ENCODE measurements at places on chromosomes 7 and 10.

DNA sequence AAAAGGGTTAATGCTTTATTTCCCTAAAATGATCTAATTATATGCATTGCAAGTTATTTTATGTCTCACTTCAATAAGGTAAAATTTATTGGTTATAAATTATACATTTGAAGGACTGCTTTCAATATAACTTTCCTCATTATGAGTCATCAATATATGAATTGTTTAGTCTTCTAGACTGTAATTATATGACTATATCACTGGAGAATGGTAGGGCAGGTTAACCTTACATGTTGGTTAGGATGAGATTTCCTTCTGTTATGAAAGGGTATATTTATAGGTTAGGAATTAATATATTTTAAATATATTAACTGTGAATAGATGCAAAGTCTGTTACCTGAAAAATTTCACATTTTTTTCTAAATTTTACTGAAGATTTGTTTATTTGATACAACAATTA lies 406.4 kb upstream of the ETV1 start:
- no peak for DNase-seq

GRCh38 chr7:38428041-38428440 lies 154.6 kb upstream of the TARP start:
- DNase-seq: no peak

GRCh38 chr7:158375034-158375433 lies 212.6 kb downstream of the PTPRN2 start:
- DNase-seq: no peak

DNA sequence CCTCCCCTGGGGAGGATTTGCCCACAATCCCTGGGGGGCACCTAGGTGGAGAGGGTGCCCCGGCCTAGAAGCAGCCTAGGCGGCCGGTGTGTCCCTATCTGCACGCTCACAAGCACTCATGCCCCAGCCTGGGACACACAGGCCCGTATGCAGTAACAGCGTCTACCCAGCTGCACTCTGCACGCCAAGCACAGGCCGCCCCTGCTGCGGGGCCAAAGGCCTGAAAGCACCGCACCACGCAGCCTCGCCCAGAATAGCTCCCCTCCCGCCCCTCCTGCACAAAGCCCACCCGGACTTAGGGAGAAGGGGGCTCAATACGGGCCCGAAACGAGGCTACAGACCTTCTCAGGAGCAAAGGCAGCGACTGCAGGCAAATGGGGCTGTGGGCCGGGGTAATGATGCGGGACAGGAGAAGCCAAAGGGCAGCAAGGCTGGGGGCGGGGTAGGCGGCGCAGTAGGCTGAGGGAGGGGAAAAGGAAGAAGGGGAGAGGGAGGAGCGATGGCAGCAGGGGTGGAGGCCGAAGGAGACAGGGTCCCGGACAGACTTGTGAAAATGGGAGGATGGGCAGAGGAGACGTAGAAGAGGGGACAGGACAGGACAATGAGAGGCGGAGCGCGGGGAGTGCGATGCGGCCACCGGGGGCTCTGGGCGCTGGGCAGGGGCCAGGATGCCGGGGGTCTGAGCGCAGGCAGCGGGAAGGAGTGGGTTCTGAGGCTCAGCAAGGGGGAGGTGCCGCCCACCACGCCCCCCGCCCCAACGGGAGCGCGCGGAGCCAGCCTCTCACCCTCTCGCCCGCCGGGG lies 544 bp downstream of the GPRIN2 start:
- no peak for DNase-seq

- no peak for DNase-seq
Measured at GRCh38 chr10:126663880-126664279, 6.6 kb downstream of the C10orf90 start.

DNA sequence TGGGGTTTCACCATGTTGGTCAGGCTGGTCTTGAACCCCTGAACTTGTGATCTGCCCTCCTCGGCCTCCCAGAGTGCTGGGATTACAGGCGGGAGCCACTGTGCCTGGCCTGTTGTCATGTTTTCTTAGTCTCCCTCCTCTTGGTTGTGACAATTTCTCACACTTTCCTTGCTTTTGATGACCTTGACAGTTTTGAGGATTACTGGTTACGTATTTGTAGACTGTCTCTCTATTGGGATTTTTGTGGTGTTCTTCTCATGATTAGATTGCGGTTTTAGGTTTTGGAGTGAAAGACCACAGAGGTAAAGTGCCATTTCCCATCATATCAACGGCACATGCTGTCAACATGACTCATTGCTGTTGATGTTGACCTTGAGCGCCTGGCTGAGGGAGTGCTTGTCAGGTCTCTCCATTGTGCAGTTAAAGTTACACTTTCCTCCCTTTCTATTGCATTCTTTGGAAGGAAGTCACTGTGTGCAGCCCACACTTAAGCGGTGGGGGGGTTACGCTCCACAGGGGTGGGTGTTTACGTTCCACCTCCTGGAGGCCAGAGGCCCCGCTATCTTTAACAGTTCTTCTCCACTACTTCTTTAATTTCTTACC lies 10.8 kb downstream of the NEURL1 start:
- peak; percentile 100 for DNase-seq

DNA sequence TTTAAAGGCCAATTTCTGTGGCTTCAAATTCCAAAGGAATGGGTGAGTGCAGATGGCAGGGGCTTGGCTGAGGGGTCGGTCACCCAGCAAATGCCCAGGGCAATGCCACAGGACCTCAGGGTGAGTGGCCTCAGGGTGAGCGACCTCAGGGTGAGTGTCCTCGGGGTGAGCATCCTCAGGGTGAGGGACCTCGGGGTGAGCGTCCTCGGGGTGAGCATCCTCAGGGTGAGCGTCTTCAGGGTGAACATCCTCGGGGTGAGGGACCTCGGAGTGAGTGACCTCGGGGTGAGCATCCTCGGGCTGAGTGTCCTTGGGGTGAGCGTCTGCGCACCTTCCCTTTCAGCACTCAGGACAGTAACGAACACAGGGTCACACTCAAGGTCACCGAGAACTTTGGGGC lies 59.2 kb downstream of the ADARB2 start:
- no peak for DNase-seq

DNA sequence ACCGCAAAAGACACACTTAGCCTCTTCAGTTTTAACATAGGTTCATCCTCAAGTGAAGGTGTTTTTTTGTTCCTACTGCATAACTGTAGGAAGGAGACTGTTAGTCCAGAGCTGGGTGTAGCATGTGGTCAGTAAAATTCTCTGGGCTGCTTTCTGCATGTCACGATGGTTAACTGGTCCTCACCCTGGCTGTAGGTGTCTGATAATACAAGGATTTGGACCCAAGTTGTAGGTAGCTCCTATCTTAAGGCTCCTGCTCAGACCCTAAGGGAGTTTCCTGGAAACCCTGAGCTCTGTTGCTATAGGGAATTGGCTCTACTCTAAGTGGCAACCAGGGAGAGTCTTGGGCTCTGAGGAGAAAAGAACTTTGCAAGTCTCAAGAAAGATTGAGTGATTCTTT lies 112.9 kb downstream of the SAMD9 start:
- DNase-seq: no peak

- DNase-seq: peak; percentile 34
Measured at GRCh38 chr10:104334965-104335650, 3.2 kb downstream of the ITPRIP start.

DNA sequence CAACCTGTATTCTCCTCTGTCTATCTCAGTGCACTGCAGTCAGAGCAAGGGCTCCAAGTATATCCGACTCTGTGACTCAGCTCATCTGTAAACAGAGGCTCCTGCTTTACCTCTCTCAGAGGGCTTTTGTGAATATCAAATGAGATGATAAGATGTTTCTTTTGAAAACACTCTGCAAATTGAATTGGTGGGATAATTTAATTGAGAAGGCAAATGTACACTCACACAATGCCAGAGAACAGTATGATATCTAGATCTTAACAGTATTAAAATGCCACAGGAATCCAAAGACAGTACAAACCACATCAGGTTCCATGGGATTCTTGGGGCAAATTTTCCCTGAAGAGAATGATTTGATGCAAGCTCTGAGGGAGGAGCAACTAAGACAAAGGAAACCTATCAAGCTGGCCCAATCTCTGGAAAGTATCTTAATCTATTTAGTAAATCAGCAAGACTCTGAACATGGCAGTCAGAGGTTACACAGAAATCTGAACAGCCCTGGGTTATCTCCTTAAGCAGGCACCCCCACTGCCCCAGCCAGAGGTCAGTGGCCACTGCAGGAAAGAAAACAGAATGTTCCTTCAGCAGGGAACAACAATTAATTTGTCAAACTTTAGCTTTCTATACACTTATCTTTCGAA lies 45.9 kb downstream of the DOCK4 start:
- DNase-seq: peak; percentile 68

DNA sequence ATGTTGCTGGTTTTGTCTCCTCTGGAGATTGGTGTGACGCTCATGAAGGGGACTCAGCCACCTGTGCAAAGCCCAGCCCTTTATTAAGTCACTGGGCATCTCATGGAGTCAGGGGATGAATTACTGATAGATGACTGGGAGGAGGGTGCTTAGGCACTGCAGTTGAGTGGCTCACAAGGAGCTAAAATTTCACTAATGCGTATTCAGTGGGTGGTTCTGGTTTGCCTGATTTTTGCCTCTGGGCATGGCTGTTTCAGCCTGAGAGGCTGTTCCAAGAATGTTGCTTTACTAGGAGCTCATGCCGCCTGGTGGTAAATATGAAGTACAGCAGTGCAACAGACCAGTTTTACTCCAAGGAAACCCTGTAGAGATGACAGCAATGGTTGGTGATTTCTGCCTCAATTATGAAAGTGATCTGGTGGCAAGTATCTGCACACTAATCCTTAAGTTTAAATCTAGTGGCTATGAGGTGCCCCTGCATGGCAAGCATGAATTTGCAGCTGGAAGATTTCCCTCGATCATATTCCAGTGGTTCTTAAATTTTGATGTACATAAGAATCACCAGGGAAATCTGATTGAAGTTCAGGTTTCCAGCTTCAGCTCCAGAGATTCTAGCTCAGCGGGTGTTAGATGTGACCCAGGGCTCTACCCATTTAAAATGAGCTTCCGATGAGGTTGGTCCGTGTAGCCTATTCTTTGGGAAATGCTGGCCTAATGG lies 19.9 kb downstream of the ACTA2 start:
- DNase-seq: peak; percentile 91

GRCh38 chr10:86681047-86681446 lies 12.7 kb downstream of the LDB3 start:
- DNase-seq: no peak

DNA sequence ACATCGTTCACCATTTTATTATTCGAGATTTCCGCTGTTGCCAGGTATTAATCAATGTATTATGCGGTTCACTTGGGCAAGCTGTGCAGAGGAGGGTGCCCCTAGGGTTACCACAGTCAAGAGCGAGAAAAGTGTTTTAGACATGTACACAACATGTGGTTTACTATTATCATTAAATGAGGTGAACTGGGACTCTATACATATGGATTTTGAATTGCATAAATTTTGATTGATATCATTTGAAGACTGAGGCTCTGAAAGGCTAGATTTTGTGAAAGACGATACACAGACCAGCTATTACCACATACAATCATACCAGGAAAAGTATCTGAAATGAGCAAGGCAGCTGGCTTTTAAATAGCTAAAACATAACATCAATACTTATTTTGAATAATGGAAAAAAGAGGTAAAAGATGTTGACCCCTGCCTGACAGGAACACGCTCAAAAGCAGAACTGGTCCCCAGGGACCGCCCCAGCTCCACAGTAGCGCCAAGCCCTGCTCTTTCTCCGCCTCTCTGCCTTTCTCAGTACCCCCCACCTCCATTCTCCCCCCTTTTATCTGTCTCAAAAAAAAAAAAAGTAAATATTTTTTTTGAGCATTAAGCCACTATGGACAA lies 413.4 kb upstream of the MKI67 start:
- DNase-seq: no peak

GRCh38 chr7:151177310-151177709 lies 9.7 kb downstream of the ASB10 start:
- DNase-seq: no peak

GRCh38 chr7:100038326-100038725 lies 11.2 kb upstream of the ZSCAN21 start:
- DNase-seq: no peak

DNA sequence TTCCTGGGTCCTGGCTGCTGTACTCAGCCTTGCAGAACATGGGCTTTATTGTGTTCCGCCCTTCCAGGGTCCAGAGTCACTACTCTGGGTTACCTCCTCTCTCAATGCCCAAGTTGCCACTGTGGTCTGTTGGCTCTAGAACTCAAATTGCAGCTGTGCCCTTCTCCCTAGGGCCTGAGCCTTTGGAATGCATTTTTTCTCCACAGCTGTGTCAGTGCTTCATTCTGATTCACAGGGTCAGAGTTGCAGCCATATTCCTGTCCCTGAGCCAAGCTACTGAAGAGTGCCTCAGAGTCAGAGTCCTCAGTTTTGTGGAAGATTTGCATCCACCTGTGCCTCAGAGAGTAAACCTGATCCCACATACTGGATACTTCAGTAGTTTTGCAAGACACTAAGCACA lies 167.5 kb downstream of the ITGB1 start:
- no peak for DNase-seq

DNA sequence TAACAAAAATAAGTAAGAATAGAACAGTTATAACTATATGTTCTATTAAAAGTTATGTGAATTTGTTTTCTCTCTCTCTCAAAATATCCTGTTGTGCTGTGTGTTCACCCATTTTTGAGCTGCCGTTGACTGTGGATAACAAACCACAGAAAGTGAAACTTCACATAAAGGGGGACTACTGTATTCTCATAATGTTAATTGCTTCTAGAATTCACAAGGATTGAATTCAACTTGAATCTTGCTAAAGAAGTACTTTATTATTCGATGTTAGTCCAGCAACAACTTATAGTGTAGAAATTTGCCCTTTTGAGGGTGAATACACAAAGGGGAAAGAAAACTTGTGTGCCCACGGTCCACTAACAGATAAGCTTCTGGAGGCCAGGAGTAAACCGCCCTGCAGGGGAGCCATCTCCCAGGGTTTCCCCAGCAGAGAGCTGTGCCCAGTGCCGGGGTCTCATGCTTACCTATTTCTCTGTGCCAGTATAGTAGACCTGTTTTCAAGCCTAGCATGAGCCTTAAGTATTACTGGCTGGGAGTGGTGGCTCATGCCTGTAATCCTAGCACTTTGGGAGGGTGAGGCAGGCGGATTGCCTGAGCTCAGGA lies 87.1 kb downstream of the KAT6B start:
- no peak for DNase-seq

DNA sequence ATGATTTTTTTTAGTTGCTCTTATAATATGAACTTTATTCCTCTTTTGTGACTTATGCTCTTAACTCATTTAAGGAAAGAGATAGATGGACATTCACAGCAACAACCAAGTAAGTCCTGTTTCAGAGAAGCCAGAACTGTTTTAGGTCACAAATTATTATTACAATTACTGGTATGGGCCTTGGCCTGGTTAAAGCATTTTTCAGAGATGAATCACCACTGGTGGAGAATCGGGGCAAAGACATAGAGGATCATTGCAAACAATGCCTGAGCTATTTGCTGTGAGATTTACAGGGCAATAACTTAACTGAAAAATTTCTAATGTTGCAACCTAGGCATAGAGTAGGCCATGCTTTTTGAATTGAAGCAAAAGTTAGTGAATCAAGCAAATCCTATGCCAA lies 138.0 kb upstream of the YAE1 start:
- DNase-seq: peak; percentile 86

- DNase-seq: no peak
Measured at GRCh38 chr7:27693794-27694193, 31.1 kb upstream of the HIBADH start.

GRCh38 chr7:90495241-90495640 lies 25.8 kb downstream of the PTTG1IP2 start:
- DNase-seq: no peak

- peak; percentile 67 for DNase-seq
Measured at GRCh38 chr7:93715234-93715633, 140.7 kb upstream of the CALCR start.

GRCh38 chr7:147639037-147639436 lies 951.5 kb upstream of the C7orf33 start:
- no peak for DNase-seq

- DNase-seq: peak; percentile 42
Measured at GRCh38 chr7:23685731-23686130, 5.7 kb downstream of the FAM221A start.

- no peak for DNase-seq
Measured at GRCh38 chr10:125820701-125821100, 2.4 kb downstream of the UROS start.
